Stimulated activated CD8-positive, alpha-beta memory T cell treated with anti-CD3 and anti-CD28 coated beads, Interleukin-4, amount 100 ng/mL, for 4 hours (primary cell): ENCODE measurements at places on chromosomes 5 and 9.

- no peak for DNase-seq
Observed at GRCh38 chr9:100409176-100409556, 17.8 kb upstream of the MSANTD3 start.

- no peak for DNase-seq
Observed at GRCh38 chr5:55176176-55176818, 3.3 kb upstream of the CDC20B start.

DNA sequence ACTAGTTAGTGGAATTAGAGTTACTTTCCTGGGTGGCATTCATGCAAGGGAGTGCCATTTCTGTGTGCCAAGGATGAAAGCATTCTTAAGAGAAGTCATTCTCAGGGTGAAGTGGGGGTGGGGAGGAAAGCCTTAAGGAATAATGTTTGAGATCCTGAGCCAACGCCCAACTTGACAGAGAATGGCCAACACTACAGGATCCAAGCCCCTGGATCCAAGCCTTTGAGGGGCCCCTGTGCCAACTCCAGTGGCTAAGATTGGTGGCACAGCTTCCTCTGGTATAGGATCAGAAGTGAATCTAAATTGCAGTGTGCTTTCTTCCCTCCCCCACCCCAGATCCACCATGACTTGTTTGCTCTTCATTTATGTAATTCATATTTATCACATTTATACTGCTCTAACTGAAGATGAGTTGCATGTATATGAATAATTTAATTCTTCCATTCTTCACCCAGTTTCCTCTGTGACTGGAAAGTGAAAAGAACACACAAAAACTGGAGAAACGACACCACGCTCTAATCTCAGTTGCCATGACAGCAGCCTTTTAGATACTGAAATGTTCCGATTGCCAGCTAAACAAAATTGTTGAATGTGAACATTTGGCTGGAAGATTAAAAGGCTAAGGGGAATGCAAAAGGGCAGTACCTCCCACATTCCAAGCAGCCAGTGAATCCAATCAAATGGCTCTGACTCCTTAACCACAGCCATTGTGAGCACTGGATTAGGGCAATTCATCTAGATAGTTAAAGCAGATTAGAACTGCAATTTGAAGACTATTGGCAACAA lies 4.5 kb downstream of the ZNF608 start:
- no peak for DNase-seq

DNA sequence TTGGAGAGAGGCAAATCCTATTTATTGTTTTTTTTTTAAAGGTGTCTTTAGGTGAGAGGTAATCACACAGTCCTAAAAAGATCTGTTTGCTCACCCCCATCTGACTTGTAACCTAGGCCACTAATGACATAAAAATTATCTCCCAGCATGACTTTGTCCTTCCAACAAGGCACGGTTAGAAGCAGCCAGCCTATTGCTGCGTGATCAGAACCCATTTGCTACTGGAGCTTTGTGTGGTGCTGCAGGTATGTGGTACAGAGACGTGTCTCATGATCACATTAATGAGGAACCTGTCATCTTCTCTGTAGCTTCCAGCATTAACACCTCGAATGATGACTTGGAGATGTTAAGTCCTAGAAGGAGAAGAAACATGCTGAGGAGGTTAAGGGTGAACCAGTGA lies 555.8 kb upstream of the TLE4 start:
- no peak for DNase-seq

DNA sequence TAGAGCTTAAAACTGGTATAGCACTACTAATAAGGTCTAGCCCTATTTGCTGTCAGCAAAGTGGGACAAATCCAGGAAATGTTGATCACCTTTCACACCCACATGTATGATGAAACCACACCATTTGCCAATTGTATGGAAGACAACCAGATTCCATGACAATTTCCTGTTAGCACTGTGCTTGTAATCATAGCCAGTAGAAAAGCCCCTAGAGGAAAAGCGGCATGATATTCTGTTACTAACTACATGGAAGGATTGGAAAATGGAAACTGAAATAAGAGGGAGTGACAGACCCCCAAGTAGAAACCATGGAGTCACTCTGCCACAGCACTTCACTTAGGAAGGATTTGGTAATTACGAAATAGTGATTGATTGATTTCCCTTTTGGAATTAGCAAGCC lies 923 bp downstream of the SPATA6L start:
- DNase-seq: no peak

DNA sequence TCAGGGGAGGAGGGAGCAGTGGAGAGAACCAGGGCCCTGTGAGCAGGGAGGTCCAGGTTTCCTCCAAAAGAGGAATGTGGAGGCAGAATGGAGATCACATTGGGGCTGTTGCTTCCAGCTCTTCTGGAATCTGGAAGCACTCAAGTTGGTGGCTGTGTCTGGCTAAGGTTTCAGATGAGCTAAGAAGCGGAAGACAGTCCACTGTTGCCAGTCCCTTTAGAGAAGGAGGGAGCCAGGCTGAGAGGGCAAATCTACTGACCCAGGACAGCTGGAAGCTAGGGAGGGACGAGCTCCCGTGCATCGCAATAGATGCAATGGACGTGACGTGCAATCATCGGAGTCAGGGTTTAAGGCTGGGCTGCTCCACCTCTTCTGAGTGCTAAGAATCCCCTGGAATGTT lies 71.2 kb downstream of the TENT4A start:
- no peak for DNase-seq

GRCh38 chr9:11199335-11199734 lies 586.5 kb upstream of the PTPRD start:
- DNase-seq: no peak

DNA sequence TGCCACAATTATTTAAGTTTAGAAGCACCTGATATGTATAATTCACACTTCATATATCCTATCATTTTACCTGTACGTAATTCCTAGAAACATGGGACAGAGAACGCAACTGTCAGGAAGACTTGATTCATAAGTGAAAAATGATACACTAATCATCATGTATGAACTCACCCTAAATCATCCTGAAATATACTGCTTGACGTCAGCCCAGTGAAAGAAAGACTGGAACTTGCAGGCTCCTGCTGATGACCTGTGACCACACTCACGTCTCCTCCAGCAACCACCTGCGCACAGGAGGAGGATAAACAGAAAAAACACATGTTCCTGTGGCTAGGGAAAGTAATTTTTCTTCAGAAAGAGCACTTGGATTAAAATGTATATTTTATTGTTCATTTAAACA lies 169.7 kb downstream of the MPDZ start:
- DNase-seq: no peak

DNA sequence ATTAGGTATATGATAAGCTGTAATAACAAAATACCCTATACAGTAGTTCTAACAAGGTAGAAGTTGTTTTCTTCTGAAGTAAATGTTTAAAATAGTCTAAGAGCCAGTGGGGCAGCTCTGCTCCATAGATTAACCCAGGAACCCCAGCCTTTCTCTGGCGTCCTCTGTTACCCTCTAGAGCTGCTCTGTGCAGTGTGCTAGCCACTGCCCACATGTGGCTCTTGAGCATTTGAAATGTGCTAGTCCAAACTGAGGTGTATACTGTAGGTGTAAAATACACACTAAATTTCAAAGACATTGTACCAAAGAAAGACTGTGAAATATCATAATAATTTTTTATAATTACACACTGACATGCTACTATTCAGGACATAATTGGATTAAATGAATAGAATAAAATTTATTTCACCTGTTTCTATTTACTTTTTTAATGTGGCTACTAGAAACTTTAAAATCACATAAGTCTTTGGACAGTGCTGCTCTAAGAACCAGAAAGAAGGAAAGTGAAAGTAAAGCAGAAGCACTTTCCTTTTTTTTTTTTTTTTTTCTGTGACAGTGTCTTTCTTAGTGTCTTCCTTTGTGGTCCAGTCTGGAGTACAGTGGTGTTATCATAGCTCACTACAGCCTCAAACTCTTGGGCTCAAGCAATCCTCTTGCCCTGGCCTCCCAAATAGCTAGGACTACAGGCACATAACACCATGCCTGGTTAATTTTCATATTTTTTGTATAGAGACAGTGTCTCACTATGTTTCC lies 39.3 kb downstream of the RAI14 start:
- DNase-seq: no peak

DNA sequence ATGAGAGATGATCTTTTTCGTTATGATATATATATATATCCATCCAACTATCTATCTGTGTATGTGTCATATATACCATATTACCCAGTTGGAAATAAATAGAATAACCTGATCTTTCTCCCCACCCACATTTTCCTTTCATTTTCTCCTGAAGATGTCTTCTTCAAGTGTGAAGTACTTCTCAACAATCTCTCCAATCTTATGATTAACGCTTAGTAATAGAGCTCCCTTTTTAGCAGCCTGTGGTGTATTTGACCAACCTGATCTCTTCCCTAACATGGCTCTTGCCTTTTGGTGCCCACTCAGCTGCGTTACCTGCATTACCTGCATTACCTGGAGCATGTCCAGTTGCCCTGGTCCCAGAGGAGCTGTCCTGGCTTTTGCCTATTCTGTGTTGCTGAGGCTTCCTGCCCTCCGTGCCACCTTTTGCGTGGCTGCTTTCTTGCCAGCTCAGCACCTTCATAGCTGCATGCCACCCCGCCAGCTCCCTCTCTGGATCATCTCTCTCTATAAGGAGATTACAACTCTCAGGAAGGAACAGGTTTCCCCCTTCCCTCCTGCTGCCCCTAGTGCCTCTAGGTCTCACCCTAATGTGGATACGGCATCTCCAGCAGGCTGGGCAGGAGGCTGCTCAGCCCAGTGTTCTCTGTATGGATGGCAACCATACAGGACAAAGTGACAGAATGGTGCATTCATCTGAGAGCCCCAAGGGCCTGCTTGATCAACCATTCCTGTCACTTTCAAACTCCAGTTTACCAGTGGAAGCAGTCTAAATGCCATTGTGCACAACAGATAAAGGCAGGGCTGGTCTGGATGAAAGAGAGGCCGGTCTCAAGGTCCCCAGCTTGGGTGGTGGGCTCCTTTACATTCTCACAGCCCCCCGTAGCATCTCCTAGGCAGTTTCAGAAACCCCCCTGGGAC lies 126.7 kb downstream of the GADD45G start:
- no peak for DNase-seq

- no peak for DNase-seq
Observed at GRCh38 chr5:151720215-151720614, 33.5 kb upstream of the SPARC start.

- no peak for DNase-seq
Observed at GRCh38 chr5:8919096-8919495, 626.8 kb downstream of the SEMA5A start.
